ENCODE measurements at places on chromosomes 5 and 9.

- DNase-seq, result no peak
Observed at GRCh38 chr9:37192803-37193202, 72.4 kb downstream of the ZCCHC7 start.

DNA sequence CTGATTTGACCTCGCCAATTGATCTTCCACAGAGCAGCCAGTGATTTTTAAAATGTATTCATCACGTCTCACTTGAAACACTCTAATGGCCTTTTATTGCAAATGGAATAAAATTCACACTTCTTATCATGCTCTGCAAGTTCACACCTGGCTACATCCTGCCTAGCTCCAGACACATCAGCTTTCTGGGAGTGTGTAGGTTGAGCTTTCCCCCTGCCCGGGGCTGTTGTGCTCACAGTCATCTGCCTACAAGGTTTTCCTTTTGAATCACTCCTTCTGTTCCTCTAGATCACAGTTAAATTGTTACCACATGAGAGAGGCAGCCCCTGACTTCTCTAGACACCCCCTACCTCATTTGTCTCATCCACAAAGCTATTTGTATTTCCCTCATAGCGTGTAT lies 674.5 kb downstream of the PRELID2 start:
- DNase-seq, result no peak

DNA sequence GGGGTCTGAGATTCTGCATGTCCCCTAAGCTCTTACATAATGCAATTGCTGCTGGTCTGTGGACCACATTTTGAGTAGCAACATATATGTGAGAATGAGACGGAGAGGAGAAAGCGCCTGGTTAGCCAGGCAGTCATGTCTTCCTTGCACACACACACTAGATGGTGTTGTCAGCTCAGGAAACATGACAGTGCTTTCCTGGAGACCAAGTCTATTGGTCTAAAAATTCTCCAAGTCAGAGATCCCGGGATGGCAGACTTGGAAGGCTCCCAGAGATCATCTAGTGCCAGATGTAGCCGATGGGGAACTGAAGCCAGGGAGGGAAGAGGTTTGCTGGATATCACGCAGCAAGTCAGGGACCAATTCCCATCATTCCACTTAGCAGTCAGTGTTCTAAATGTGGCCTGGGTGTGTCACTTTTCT lies 53.4 kb downstream of the GALNT12 start:
- DNase-seq, result no peak

- no peak for DNase-seq
Observed at GRCh38 chr9:36987891-36988290, 46.2 kb downstream of the PAX5 start.

DNA sequence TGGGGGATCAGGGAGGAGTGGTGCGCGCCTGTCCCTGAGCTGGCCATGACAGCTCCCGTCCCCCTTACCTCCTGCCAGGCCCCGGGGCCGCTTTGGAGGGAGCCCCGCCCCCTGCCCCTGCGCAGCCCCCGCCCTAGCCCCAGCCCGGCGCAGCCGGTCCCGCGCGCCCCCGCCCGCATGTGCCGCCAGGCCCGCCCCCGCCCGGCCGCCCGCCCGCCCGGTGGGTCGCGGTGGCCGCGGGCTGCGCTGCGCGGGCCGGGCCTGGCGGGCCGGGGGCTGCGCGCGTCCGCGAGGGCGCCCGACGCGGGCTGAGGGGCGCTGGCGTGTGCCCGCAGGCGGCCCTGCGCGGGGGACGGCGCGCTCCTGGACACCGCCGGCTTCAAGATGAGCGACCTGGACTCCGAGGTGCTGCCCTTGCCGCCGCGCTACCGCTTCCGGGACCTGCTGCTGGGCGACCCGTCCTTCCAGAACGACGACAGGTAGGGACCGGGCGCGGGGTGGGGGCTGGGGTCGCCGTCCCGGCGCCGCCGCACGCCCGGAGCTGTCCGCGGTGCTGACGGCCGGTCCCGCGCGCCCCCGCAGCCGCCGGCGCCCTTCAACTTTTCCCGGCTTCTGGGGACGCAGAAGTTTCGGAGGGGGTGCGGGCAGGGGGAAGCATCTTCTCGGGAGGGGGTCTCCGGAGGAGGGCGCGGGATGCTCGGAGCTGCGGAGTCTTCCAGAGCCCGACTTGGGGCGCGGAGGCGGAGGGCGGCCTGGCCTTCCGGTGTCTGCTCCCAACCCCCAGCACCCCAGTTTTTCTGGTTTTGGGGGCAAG lies 12.5 kb downstream of the KCNT1 start:
- no peak for DNase-seq

GRCh38 chr5:159519365-159519764 lies 189.1 kb upstream of the IL12B start:
- no peak for DNase-seq

DNA sequence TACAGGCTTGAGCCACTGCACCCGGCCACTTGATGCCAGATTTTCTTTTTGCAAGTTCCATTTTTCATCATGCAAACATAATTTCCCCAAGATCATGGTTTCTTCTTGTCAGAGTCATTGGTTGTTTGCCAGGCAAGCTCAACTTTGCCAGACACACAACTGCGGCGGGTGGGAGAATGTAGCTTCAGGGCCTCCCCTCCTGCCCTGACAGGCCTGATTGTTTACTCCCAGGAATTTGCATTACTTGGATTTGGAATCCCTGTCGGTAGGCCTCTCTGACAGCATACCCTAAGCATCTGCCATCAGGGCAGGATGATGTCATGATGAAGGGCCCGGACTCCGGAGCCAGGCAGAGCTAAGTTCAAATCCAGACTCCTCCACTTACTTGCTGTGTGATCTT lies 15.1 kb downstream of the RPS14 start:
- no peak for DNase-seq

GRCh38 chr9:136364942-136365774 lies 1.6 kb upstream of the DNLZ start:
- DNase-seq, result no peak

GRCh38 chr5:10145923-10146401 lies 103.7 kb downstream of the ATPSCKMT start:
- DNase-seq, result no peak

DNA sequence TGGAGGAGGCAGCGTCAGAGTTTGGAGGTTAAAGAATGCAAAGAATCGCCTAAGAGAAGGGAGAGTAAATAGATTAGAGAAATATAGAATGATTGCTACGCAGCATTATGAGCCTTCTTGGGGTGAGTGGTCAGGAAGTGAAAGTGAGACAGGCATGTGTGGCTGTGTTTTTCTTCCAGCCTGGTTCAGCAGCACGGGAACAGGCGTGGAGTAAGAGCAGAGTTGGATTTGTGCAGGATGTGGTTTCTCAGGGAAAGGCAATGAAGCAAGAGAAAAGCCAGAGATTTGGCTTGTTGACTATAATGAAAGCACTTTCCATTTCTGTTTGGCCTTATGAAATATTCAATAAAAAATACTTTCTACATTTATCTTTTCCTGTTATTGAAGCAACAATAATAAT lies 34.3 kb upstream of the FRMD3 start:
- no peak for DNase-seq

GRCh38 chr5:159817262-159818029 lies 98.8 kb upstream of the ADRA1B start:
- no peak for DNase-seq

- no peak for DNase-seq
Observed at GRCh38 chr5:1648806-1649205, 125.0 kb upstream of the LPCAT1 start.

DNA sequence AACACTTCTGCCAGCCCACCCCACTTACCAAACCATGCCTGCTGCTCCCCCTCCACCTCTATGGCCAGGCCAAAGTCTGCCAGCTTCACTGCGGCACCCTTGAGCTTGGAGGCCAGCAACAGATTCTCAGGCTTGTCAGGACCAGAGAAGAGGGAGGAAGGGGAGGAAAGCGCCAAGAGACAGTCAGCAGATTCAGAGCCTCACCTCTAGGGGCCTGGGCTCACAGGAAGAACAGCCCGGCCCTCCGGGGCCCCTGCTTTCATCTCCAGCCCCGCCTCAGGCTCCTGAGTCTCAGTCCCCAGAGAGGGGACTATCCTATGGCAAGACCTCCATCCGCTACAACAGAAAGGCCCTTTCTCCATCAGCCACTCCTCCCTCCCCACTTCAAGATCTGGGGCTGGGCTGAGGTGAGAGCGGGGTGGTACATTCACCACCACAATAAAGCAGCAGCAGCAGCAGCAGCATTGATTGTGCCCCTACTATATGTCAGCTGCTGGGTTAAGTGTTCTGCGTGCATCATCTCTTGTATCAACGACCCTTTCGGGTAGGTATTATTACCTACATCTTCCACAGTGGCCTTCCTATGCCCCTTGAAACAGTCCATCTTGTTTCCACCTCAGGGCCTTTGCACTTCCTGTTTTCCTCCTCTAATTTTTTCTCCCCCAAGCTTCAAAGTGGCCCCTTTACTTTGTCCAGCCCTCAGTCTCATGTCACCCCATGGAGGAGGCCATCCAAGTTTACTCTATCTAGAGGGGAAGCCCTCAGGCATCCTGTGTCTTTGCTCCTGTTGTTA lies 36.0 kb downstream of the CAMK2A start:
- no peak for DNase-seq

GRCh38 chr5:74240783-74241750 lies 399.5 kb downstream of the ENC1 start:
- DNase-seq, result no peak

DNA sequence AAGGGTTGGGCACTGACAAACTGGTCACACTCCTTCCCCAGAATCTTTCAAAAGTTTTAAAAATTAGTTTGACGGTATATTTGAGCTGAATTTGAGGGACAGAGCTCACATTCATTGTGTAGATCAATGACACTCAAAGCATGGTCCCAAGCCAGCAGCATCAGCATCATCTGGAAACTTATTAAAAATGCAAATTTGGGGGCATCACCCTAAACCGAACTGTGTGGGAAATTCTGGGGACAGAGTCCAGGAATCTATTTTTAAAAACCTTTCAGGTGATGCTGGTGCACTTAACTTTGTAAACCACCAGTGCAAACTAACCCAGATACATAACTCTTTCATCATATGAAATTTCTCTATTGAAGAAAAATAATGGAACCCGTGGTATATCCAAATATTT lies 58.1 kb upstream of the MTAP start:
- DNase-seq, result no peak

GRCh38 chr9:15909297-15909696 lies 356.5 kb downstream of the CCDC171 start:
- no peak for DNase-seq

DNA sequence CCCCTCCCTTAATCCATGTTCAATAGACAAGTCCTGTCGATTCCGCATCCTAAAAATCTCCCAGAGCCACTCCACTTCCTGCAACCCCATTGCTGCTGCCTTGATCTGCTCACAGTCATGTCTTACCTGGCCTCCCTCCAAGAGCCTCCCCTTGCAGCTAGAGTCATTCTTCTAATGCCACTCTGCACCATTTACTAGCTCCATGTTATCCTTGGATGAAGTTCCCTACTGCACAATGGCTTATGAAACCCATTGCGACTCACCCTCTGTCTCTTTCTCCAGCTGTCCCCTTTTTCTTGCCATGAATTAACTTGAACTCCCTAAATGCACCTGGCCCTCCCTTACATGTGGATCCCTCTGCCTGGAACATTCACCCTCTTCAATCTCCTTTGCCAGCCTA lies 39.5 kb downstream of the MEGF10 start:
- DNase-seq, result no peak

DNA sequence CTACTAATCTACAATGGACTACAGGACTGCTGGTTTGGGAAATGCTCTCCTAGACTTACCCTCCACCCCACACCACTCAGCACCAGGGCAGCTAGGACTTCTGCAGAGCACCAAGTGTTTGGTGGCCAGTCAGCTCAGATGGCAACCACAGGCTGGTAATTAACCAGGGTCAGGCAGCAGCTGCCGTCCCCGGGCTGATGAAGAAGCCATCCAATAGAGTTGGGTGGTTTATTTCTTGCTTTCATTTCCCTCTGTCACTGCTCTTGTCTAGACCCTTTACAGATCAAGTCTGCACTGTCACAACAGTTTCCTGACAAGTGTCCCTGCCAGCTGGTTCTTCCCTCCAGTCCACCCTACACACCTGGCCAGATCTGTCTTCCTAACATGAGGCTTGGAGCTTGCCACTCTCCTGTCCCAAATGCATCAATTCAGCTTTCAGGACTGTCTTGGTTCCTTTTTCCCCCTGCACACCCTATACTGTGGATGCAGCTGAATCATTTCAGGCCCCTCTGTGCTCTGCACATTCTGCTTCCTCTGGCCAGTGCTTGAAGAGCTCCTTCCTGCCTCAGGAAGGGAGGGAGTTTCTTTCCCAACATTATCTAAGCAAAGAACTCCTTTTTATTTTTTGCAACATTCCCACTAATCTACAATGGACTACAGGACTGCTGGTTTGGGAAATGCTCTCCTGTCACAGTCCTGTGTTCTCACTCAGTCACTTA lies 30.2 kb upstream of the HSPA9 start:
- no peak for DNase-seq

DNA sequence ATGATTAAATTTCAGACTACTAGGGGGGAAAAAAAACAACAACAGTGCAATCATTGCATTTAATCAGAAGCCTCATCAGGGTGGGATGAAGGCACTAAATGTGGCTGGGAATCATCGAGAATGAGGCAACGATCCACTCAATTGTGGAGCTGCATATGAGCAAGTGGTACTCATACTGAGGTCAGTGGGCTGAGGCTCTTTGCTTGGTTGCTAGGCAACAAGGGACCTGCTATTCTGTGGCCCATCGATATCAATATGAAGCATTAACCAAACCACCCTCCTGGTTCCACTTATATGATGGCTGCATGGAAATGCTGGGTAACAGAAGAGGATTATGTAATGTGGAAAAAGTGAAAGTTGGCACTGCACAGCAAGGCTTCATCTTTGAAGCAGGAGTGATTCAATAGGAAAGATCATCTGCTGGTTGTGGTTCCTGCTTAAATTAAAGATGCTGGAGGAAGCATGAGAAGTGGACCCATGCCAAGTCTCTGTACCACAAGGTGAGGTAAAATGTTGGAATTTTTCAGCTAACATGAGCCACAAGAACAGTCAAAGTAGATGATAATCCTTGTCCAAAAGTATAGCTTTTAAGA lies 159.8 kb upstream of the HMHB1 start:
- DNase-seq, result no peak

GRCh38 chr5:27158171-27158570 lies 119.8 kb upstream of the CDH9 start:
- DNase-seq, result no peak

DNA sequence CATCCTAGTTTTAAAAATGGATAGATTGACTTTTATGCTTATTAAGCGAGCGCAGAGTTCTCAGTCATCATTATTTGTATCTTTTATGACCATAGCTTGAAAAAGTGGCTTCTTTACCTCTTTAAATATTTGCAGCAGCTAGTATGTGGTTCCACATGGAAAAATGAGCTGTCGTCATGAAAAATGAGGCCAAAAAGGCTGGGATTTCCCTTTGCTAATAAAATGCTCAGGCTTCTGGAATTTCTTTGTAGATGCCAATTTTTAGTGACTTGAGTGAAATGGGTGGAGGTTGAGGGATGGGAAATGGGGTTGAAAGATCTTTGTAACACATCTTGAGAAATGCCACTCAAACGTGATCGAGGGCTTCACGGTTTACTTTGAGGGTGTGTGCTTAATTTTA lies 35.2 kb downstream of the RAI14 start:
- DNase-seq, result no peak

Data from stimulated activated CD4-positive, alpha-beta T cell treated with anti-CD3 and anti-CD28 coated beads, TNF-alpha, amount 100 ng/mL, for 1 hour (primary cell).